Endodermal cell (in vitro differentiated cells): ENCODE measurements at places on chromosomes 2 and 18. TPM values are rescaled to one million over a fixed set of nuclear protein-coding genes. Genes with fewer than 3 reads are reported as not detected.

The REG3G gene
- total RNA-seq, result not detected in 2 replicates

The KCNS3 gene
- total RNA-seq, result 2.2 to 11.1 TPM (median 10.2 TPM) in 3 replicates

The SOX11 gene
- total RNA-seq, result 35.1 and 35.9 TPM in 2 replicates

The GBX2 gene
- 0.18 and 0.20 TPM in 2 replicates for total RNA-seq

The SERPINB4 gene
- total RNA-seq, result 0.24 and 0.54 TPM in 2 replicates

The EML6 gene
- 0.80 to 2.1 TPM (median 1.1 TPM) in 3 replicates for total RNA-seq

The CCDC74A gene
- total RNA-seq, result 29.0 to 50.9 TPM (median 29.9 TPM) in 3 replicates

The RBKS gene
- total RNA-seq, result 3.3 and 4.4 TPM in 2 replicates

The GKN2 gene
- not detected in 2 replicates for total RNA-seq

The CD226 gene
- total RNA-seq, result 0.15 TPM in 1 of 3 replicates, not detected in the others

The ANKRD30B gene
- not detected in 2 replicates for total RNA-seq

The KCNG2 gene
- not detected in 2 replicates for total RNA-seq

- peak; percentile 96 for DNase-seq
Measured at GRCh38 chr2:148876595-148877402, 1.8 kb downstream of the KIF5C start.

- peak; percentile 89 for DNase-seq
Measured at GRCh38 chr2:71100195-71100964, 29.6 kb downstream of the MCEE start.

GRCh38 chr18:11850821-11851145 lies 430 bp upstream of the CHMP1B start:
- no peak for DNase-seq

DNA sequence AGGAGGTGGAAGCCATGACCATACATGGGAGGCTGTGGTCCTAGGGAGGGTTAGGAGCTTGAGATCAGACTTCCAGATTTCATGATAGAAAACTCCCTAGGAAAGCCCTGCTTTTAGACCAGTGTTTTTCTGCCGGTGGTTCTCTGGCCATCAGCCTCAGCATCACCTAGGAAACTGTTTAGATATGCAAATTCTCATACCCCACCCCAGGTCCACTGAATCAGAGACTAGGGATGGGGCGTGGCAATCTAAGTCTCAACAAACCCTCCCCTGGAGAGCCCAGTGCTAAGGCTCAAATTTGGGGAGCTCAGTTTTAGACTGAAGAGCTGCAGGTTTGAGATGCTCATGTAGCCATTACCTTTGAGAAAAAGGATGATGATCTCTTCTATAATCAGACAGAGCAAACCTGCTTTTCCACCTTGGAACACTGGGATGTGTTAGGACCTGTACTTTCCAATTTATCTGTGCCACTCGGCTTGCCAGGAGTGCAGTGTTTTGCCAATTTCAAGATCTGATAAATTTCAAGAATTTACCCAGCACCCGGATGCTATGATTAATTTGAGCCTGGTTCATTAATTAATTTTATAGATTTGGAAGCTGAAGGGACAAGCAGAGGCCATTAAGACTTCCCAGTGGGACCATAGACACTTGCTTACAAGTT lies 31.5 kb upstream of the LYPD6B start:
- no peak for DNase-seq

GRCh38 chr2:9627310-9627709 lies 3.5 kb downstream of the YWHAQ start:
- DNase-seq, result no peak

- DNase-seq, result peak; percentile 20
Measured at GRCh38 chr2:239310401-239311061, 90.3 kb downstream of the HDAC4 start.

DNA sequence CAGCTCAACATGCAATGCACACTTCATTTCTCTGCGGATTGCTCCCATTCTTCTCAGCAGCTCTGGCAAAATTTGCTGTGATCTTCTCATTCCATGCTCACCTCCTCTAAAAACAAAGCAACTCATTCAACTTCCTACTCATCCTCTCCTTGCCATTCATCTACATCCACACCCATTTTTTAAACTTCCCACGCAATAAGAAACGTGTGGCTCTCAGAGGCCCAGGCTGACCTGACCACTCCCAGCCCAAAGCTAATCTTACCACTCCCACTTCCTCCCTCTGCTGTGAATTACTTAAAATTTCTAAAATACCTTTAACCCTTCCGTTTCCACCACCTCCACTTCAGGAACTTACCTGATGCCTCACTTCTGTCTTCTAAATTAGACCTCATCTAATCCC lies 15.2 kb downstream of the ABCB11 start:
- DNase-seq, result no peak

DNA sequence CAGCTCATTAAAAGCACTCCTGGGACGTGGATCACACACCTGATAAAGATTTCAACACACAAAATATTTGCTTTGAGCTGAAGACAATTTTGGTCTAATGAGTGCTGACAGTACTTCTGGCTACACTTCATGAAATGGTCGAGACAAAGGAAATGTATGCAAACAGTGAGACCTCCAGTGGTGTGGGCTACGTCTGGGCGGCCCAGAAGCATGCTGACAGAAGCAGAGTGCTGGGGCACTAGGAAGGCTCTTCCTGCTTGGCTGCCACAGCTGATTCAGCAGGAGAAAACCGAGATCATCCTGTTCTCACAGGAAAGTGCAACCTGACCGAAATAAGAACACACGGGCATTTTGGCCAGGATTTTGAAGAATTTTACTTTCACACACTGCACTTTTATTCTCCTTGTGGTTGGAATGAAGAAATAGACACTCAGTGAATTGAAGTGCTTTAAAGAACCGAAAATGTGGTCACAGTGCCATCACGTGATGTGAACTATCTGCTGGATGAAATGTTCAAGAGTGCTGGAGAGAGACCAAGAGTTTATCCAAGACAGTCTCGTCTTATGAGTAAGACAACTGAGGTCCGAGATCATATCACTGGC lies 149.5 kb downstream of the CCBE1 start:
- DNase-seq, result peak; percentile 76

DNA sequence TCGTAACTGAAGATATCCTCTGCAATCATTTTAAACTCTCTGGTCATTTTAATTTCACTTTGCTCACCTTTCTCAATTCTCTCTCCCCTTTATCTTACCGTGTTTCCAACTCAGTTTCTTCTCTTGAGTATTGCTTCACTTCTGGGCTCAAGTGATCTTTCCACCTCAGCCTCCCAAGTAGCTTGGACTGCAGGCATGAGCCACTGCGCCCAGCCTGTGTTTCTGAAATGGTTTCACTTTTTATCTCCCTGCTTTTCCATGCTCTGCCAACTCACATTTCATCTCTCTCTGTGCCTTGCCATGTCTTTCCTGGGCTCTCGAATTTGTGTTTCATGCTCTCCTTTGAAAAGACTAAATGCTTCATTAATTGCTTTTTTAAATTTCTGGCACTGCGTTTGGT lies 30.5 kb upstream of the TMEM131 start:
- no peak for DNase-seq

DNA sequence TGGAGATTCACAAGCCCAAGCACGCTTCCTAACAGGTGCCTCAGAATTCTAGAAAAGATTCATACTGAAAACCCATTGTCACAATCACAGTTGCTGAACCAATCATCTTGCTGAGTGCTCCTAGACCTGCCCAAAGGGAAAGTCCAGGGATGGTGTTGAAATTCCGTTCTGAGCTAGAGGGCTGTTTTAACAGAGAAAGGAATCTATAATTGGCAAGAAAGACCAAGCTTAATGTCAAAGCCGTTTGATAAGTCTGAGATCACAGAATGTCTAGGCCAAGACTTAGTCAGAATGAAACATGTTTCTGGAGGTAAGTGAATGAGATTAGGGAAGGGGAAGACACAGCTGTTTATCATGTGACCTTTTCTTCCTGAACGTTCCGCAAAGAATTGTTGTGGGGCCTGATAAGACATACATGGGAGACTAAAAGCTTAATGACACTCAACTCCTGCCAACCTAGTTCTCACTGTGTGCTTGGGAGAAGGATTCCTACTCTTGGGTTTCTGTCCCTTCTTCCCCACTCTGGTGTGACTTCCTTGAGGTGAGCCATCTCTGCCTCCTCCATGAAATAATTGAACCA lies 27.5 kb downstream of the PMAIP1 start:
- no peak for DNase-seq

DNA sequence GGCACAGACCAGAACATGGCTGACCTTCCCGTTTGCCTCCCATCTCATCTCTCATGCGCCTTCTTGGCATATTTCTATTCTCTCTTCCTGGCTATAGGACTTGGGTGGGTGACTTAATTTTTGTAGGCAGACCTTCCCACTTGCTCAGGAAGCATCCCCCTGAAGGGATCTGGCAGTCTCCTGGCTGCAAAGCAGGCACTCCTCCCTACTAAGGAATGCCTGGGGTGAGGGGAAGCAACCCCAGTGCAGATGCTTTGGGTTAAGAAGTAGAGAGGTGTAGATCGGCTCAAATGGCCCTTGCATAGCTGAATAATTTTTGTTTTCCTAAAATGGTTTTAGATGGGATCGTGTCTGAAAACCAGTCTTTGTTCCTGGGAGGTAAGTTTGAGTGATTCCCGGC lies 17.6 kb downstream of the MCFD2 start:
- DNase-seq, result no peak

GRCh38 chr18:40985436-40985835 lies 969.6 kb upstream of the PIK3C3 start:
- no peak for DNase-seq

- DNase-seq, result peak; percentile 55
Measured at GRCh38 chr2:190407246-190407661, 901 bp upstream of the MFSD6 start.

DNA sequence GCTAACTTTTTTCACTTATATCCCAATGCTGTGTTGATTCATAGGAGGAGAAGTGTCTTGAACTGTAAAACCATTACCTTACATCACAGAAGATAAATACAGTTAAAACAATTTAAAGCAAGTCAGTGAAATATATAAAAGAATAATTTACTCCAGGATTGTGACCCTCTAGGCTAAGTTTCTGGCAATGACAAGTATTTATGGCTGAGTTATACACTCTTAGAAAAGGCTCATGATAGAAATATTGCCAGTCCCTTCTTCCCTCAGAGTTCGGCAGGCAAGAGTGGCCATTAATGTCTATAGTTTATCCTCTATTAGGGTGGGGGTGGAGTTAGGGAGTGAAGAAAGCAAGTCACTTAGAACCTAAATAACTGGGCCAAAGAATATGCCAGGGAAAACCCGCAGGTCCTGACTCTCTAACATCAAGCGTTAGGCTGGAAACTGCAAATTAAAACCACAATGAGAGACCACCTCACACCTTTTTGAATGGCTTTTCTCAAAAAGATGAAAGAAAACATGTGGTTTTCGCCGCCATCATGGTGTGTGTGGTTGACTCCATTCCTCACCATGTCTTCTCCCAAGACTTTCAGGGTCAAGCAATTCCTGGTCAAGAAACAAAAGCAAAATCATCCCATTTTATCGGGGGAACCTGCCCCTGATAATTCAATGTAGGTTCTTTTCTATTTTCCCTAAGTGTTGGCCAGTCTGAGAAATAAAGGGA lies 69.3 kb downstream of the CD226 start:
- DNase-seq, result no peak

GRCh38 chr2:237060534-237061312 lies 25.0 kb upstream of the COPS8 start:
- DNase-seq, result peak; percentile 87

- DNase-seq, result peak; percentile 64
Measured at GRCh38 chr2:74740741-74741431, 86.8 kb downstream of the SEMA4F start.

DNA sequence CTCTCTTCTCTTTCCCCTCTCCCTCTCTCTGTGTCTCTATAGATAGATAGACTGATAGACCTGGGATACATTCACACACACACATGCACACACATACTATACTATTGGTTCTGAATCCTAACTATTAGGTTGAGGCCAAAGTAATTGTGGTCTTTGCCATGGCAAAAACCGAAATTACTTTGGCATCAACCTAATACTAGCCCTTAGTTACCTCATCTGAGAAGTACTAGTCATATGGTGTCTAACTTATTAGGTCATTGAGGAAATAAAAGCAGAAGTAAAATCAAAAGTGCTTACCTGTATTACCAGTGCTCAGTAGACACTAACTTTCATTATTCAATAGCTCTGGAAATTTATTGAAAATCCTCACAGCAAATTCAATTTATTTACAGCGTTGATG lies 451.5 kb downstream of the EPHA4 start:
- DNase-seq, result no peak
